Stimulated activated CD4-positive, alpha-beta T cell treated with anti-CD3 and anti-CD28 coated beads, TNF-alpha, amount 100 ng/mL, for 48 hours (primary cell): ENCODE measurements at places on chromosomes 3 and 15.
A peak's percentile ranks its signal among the peaks of the same experiment; 100 is the strongest.

DNA sequence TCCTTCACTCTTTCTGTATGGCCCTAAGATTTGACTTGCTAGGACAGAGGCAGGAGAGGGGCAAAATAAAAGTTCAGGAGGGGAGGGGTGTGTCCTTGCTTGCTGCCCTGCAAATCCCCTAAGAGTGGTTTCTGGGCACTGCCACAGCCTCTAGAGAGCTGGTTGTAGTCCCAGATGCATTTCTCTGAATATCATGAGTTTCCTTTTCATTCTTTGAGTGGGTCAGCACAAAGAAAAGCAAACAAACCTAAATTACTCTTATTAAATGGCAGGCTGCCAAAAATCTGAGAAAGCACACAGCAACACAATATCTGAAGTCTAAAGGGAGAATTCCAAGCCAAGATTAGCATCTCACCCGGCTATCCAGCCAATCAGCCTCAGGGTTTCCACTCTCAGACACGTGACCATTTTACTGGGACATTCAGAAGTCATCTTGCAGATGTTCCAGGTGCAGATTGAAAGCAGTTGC, 919.3 kb downstream of the TUSC7 start:
- DNase-seq: no peak

GRCh38 chr3:12771236-12771635, 12.2 kb upstream of the TMEM40 start:
- DNase-seq: no peak

DNA sequence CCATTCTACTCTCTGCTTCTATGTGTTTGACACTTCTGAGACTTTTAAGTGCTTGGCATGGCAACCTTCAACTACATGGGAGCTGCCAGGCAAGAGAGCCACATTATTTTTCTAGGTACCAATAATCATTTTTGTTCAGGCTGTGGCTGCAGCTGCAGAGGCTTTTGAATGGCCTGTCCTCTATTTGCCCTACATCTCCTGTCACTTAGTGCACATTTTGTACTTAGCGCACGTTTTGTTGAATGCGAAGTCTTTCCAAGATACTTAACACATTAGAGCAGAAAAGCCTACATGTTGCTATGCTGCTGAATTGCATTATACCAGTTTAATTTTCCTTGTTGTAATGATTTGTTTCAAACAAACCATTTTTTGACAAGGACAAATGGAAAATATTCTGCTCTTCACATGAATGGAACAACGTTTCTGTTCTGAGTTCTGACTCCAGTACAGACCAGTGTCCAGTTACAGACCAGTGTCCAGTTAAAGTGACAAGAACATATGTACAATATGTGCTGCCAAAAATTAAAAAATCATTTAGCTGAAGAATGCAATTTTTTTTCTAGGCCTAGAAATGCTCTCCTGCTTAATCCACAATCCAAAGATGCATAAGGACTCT, 113.9 kb downstream of the ABI3BP start:
- DNase-seq: no peak

- no peak for DNase-seq
These were observed 47.6 kb upstream of the ANP32A start for GRCh38 chr15:68868296-68868695.

GRCh38 chr15:101010781-101011180, 91.6 kb downstream of the LRRK1 start:
- no peak for DNase-seq

- no peak for DNase-seq
These were observed 499 bp downstream of the ALDH1A2 start for GRCh38 chr15:58064980-58065444.

DNA sequence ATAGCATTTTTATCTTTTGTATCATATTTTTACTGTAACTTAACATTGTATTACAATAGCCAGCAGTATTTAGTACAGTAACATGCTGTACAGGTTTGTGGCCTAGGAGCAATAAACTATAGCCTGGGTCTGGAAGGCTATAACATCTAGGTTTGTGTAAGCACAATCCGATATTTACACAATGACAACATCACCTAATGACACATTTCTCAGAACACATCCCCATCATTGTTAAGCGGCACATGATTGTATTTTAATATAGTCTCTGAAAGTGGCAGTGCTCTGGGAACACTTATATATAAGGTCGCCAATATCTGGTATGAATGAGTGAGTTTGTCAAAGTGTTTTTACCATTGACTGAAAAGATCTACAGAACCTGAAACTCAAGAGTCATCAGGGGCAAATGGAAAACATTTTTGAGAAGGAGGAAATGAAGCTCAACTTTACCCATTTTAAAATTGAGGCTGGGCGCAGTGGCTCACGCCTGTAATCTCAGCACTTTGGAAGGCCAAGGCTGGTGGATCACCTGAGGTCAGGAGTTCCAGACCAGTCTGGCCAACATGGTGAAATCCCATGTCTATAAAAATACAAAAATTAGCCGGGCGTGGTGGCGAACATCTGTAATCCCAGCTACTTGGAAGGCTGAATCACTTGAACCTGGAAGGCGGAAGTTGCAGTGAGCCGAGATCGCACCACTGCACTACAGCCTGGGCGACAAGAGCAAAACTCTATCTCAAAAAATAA, 38.8 kb upstream of the TNFSF10 start:
- DNase-seq: no peak

- no peak for DNase-seq
These were observed 117.0 kb upstream of the TSPAN3 start for GRCh38 chr15:77187751-77188464.

GRCh38 chr3:155230382-155230781, 63.1 kb downstream of the STRIT1 start:
- DNase-seq: no peak

DNA sequence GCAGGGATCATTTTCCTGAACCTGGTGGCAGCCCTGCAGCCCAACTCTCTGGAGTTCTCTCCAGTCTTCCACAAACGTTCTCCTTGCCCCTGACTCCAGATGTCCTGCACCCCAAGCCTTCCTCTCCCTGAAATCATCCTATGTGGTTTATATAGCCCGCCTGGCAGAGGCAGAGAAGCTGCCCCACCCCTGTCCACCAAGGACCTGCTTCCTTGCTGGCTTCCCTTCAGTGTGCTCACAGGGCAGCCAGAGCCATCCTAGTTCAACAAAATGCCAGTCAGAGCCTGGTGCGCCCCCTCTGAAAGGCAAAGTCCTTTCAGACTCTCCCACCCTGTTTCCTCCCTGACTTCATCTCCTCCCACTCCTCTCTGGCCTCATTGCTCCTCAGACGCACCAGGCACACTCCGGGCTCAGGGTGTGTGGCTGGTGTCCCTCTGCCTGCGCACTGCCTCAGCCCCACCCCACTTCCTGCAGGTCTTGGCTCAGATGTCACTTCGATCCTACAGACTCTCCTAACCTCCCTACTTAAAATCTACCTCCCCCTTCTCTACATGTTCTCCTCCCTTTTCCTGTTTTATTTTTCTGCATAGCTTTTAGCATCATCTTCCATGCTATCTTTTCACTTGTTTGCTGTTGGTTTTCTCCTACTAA, 5.9 kb downstream of the KBTBD13 start:
- DNase-seq: peak; percentile 3

DNA sequence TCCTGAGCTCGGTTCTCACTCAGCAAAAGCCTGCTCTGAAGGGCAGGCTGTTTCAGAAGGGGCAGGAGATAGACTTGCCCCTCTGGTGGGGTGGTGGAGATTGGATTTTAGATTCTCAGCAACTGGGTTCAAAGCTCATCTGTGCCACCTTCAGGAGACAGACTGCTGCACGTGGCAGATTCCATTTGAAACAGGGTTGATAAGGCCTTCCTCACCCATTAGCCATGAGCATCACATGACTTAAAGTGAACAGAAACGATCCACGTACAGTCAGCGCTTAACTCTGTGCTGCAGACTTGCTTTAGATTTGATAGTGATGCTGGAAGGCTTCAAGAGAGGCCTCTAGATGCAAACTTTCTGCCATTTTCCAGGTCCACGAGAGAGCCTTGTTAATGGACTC, 35.0 kb upstream of the MGLL start:
- DNase-seq: no peak

DNA sequence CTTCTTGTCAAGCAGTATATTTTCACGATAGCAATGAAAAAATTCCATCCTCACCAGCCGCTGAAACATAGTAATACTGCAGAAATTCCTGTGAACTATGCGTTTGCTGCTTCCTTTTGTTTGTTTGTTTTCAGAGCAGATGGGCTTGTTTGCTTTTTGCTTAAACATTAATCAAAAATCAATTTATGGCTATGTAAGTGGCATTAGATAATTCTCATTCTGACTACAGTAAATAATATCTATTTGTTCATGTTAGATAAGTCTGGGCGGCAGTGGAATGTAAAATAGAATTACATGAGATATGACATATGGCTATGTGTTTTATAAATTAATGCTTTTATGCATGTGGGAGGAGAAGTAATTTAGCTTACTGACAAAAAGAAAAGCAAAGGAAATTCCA, 163.7 kb downstream of the PGPEP1L start:
- DNase-seq: no peak

GRCh38 chr3:4994823-4995499, 15.7 kb downstream of the BHLHE40 start:
- no peak for DNase-seq

DNA sequence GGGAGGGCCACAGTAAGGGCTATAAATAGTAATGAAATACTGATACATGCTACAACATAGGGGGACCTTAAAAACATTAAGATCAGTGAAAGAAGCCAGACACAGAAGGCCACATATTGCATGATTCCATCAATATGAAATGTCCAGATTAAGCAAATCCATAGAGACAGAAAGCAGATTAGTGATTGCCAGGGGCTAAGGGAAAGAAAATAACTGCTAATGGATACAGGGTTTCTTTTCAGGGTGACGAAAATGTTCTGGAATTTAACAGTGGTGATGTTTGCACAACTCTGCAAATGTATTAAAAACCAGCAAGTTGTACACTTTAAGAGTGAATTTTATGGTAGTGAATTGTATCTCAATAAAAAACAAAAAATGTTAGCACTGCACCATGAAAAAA, 37.0 kb downstream of the PIK3R4 start:
- no peak for DNase-seq

DNA sequence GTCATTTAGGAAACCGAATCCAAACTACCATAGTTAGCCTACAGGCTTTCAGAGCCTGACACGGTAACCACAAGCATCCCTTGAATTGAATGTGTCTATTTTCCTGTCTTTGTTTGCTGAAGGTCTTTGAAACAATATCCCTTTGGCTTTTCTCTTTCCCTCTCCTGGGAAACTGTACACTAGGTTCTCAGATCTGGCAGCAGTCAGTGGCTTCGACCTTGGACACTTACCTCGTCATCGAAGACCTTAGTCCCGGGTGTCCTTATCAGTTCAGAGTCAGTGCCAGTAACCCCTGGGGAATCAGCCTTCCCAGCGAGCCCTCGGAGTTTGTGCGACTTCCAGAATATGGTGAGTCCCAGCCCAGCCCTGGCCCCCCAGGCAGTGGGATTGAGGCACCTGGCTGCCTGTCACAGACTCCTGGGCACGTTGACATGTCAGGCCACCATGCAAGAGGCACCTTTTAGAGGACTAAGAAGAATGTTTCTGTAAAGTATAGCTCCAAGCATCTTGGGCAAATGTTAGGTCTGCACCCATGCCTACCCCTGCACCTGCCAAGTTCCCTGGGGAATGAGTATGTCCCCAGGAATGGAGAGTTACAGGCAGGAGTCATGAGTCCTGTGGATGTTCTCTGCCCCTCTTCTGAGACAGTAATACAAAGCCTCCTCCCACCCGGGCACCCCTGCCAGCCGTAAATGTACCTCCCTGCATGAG, 30.4 kb upstream of the UMPS start:
- DNase-seq: no peak

- no peak for DNase-seq
These were observed 87.7 kb downstream of the KCNAB1 start for GRCh38 chr3:156207802-156208685.

GRCh38 chr3:48756640-48757039, 39.6 kb upstream of the IP6K2 start:
- no peak for DNase-seq

GRCh38 chr3:71241981-71242560, 341.5 kb downstream of the FOXP1 start:
- no peak for DNase-seq

GRCh38 chr3:40366203-40367162, 20.5 kb upstream of the ENTPD3 start:
- no peak for DNase-seq

DNA sequence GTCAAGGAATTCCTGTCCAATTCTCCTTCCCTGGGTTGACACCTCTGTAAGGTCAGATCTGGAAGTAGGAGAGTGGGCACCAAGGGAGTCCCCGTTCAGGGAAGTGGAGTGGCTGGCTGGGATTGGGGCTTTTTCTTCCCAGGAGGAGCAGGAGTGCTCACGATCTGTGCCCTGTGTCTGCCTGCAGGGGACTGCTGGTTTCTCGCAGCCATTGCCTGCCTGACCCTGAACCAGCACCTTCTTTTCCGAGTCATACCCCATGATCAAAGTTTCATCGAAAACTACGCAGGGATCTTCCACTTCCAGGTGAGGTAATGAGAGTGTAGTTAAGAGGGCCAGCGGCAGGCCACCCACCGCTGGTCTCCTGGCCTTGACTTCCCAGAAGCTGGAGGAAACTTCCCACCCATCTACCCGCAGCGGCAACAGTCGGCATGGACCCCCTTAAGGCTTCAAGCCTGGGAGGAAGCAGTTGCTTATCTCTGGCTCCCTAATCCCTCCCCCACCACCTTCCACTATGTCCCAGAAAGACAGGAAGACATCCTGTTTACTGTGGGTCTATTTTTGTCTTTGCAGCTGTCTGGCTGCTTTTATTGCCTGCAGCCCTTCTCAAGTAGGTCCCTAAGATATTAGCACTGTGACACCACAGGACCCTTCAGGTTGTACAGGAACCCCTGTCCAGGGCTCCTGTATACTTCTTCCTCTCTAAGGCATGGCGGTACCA, 26.8 kb downstream of the CAPN3 start:
- DNase-seq: no peak

DNA sequence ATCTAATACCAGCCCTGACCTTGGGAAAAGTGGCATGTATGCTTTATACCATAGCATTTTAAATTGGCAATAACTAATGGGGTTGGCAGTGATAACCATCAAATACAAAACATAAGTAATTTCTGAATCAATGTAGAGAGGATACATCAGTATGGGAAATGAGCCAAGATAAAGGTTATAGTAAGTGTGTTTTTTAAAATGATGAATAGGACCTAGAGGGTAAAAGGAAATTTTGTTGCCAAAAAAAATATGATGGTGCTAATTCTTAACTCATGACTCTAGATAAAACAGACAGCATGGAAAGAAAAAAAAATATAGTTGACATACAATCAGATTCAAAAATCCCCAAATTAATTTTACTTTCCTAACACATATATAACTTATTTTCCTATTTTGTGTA, 75.4 kb upstream of the ROBO1 start:
- no peak for DNase-seq
